ENCODE measurements at places on chromosomes 5 and 9. TPM values are rescaled to one million over a fixed set of nuclear protein-coding genes. Genes with fewer than 3 reads are reported as not detected.

CAMK4 gene
- total RNA-seq = 3.1 TPM

GALNT10 gene
- total RNA-seq = 103 TPM

TICAM2 gene
- 3.3 TPM for total RNA-seq

CNTNAP3B gene
- total RNA-seq = 2.1 TPM

PCDHGC5 gene
- 1.6 TPM for total RNA-seq

BRINP1 gene
- 0.76 TPM for total RNA-seq

PCDHA3 gene
- 0.39 TPM for total RNA-seq

ANKRD31 gene
- 0.43 TPM for total RNA-seq

CLIC3 gene
- 328 TPM for total RNA-seq

CRAT gene
- total RNA-seq = 40.0 TPM

PCA3 gene
- total RNA-seq = 0.39 TPM

IL12B gene
- total RNA-seq = not detected

AGXT2 gene
- not detected for total RNA-seq

OTULINL gene
- 27.5 TPM for total RNA-seq

PLAC8L1 gene
- total RNA-seq = not detected

CNTFR gene
- total RNA-seq = not detected

N4BP3 gene
- 0.39 TPM for total RNA-seq

WDR38 gene
- not detected for total RNA-seq

NUTM2F gene
- total RNA-seq = not detected

LRRC26 gene
- total RNA-seq = not detected

PCDHGB1 gene
- total RNA-seq = 0.98 TPM

GADD45G gene
- 51.4 TPM for total RNA-seq

POLE3 gene
- total RNA-seq = 30.6 TPM

ARHGEF28 gene
- total RNA-seq = 0.33 TPM

SLC34A3 gene
- total RNA-seq = 0.11 TPM

PAEP gene
- not detected for total RNA-seq

PCDHGA7 gene
- 5.5 TPM for total RNA-seq

MARVELD2 gene
- total RNA-seq = 20.0 TPM

PCDHA9 gene
- under 0.01 TPM for total RNA-seq

ZBTB6 gene
- total RNA-seq = 16.2 TPM

ZNF367 gene
- total RNA-seq = 4.7 TPM

CCNI2 gene
- 0.76 TPM for total RNA-seq

C6 gene
- total RNA-seq = under 0.01 TPM

CBY3 gene
- total RNA-seq = not detected

WDR31 gene
- total RNA-seq = 1.7 TPM

PTPN3 gene
- 47.1 TPM for total RNA-seq

ACTBL2 gene
- total RNA-seq = 2.7 TPM

TAS2R1 gene
- 0.76 TPM for total RNA-seq

COMMD10 gene
- 22.8 TPM for total RNA-seq

PNPLA7 gene
- total RNA-seq = 4.7 TPM
